Stimulated activated CD8-positive, alpha-beta memory T cell treated with anti-CD3 and anti-CD28 coated beads, Interleukin-7, amount 100 ng/mL, for 24 hours (primary cell): ENCODE measurements at places on chromosomes 6 and 20.

DNA sequence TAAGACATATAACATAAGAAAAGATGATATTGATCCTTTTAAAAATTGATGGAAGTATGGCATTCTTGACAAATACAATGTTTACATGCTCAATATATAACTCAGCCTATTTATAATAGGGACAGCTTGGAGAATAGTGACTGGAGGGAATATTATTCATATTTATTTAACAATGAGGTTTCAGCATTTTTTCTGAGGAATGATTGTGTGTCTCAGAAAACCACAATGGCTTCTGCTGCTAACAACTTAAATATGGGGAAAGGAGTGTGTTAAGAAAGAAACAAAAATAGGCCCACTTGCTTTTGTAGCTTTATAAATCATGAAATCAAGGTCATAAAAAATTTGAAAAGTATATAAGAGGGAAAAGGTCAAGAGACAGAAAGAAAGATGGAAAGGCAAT is 163.2 kb upstream of the TBX18 start:
- no peak for DNase-seq

- no peak for DNase-seq
Observed at GRCh38 chr6:169225131-169225576, 28.5 kb downstream of the THBS2 start.

DNA sequence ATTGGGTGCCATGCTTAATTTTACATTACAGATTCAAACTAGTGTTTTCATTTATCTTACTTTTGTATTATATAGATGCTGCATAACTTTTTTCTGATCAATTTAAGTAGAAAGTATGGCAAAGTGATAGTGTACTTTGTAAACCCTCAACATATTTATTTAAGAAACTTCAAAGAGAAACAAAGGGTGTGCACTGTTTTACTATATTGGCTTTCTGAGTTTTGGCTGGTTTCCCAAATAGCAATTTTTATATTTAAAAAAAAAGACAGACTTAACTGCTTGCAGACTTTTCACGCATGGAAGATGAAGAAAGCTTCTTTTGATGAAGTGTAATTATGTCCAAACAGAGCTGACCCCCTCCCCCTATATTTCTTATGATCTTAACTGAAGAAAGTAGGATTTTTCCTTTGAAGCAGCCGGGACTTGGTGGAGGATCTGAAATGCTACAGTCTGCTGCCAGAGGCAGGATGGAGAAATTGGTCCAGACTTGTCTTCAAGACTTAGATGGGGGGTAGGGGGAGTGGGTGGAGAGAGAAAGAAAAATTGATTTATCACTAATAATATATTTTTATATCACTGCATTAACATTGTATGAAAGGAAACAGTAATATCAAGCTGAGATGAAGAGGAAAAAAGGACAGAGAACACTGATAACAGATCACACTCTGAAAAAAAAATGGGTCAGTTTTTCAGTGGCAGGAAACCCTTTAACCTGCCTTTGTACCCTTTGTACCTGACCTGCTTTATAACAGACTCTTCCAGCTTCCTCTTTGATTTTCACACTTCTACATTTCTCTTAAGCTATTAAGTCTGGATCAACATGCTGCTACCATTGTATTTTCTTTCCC is 56.0 kb upstream of the SUPT3H start:
- no peak for DNase-seq

DNA sequence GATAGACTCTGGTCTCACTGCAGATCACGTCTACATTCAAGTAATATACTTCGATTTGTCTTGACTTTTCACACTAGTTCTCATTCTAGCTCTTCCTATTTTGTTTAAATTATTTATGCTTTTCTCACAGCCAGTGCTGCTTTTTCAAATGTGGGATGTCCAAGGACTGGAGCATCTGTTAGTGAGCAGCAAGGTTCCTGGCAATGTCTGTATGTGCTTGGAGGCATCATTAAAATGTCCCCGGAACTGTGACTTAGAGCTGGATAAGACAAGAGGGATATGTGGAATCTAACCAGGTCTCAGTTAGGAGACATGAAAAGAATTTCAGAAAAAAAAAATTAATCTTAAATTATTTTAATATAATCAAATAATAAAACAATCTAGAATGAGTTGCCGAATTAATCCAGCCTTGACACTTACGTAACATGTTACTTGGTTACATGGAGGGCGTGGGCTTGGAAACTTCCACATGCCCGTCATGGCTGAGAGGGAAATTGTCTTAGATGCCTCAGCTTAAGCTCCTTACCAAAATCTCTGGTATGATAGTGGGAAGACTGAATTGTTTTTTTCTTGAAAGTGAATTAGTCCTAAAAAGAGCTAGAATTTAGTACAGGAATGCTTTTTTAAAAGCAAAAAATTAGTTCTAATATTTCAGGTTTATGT is 21.4 kb upstream of the CARMIL1 start:
- DNase-seq: no peak

GRCh38 chr20:2760297-2760951 is 40.0 kb downstream of the CPXM1 start:
- no peak for DNase-seq

GRCh38 chr6:126873351-126873750 is 245.1 kb upstream of the RSPO3 start:
- no peak for DNase-seq

DNA sequence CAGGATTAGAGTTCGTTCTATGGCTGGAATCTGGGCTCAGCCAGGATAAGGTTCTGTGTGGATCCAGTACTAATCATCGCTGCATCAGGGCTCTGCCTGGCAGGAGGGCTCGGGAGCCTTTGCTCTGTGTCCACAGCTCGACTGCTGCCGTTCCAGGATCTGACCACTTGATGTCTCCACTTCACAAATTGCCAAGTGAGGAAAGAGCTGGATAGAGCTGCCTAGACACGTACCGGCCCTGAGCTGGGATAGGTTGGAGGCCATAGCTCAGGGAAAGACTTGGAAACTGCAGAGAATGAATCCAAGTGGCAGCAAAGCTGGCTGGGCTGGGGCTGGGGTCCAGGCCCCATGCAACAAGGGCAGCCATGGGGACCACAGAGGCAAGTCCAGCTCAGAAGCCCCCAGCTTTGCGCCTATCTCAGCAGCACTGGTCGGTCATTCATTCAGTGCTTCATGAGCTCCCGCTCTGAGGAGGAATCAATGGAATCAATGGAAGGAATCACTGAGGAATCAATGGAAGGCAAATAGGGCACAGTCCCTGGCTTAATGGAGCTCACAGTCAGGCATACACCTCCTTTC is 38.0 kb upstream of the TOP1 start:
- DNase-seq: peak; percentile 36

- no peak for DNase-seq
Observed at GRCh38 chr6:39091220-39091619, 23.8 kb downstream of the SAYSD1 start.
